Stimulated activated CD4-positive, alpha-beta T cell treated with anti-CD3 and anti-CD28 coated beads, Interleukin-15, amount 100 ng/mL, for 1 hour (primary cell): ENCODE measurements at places on chromosomes 12 and 14.

GRCh38 chr12:80763874-80764273 is 47.2 kb downstream of the MYF5 start:
- DNase-seq = no peak

DNA sequence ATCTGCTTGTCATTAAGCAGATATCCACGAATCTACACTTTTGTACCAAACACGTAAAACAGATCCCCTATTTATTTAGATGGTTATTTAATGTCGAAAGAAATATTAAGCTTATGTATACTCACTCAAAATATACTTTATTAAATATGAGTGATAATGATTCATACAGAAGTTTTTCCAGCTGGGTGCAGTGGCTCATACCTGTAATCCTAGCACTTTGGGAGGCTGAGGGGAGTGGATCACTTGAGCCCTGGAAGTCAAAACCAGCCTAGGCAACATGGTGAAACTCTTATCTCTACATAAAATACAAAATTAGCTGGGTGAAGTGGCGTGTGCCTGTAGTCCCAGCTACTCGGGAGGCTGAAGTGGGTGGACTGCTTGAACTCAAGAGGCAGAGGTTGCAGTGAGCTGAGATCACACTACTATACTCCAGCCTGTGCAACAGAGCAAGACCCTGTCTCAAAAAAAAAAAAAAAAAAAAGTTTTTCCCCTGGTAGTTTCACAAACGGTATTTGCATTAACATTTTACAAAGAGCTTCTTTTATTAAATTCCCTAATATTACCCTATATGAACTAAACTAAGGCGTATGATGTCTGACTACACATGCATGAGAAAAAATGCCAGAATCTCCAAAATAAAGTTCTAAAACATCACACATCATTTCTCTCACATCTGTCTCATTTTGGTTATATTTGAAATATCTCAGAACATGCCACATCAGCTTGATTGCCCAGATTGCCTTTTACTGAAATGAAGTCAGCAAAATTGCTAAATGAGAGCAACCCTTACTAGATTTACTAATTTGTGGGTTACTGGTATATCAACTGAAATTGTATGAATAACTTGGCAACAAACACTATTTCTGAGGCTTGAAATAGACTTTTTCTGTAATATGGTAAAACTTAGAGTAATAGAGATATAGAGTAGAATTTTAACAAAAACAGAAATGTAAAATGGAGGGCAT is 74.9 kb downstream of the PAWR start:
- DNase-seq = no peak

DNA sequence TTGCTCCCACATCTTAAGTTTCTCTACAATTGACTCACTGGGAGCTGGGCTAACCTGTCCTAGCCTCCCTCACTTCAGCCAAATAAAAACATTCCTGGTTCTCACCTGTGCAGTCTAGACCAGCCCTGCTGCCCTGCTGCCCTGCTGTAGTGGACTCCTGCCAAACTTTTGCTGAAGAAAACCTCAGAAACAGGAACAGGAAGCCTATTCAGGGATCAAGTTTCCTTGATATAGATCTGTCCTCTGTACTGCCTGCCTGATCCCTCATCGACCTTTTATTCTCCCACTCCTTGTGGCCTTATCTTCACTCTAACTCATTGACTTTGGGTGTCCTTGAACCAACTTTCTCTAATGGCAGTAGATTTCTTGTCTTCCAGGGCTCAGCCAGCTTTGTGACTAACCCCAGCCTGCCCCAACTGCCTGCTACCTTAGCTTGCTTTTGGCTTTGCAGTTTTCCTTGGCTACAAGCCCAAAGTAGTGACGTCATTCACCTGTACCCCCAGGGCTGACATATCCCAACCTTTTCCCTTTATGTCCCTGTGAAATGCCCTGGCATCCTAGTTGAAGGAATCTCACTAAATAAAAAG is 234.8 kb downstream of the DUSP6 start:
- no peak for DNase-seq

DNA sequence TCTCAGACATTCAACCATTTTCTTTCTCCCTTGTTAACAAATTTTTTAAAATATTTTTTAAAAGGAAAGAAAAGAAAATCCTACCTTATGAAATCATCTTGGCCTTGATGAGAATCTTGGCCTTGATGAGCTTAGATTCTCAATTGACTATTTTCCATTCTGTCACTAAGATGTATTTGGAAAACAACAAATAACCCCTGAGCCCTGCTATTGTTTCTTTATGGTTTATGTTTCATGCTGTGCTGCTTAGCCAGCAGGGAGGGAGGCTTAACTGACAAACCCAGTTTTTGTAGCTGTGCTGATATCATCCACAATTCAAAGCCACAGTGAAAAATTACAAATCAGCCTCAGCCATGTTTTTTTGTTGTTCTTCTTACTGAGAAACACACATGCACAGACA is 404.1 kb downstream of the RAD51B start:
- no peak for DNase-seq

DNA sequence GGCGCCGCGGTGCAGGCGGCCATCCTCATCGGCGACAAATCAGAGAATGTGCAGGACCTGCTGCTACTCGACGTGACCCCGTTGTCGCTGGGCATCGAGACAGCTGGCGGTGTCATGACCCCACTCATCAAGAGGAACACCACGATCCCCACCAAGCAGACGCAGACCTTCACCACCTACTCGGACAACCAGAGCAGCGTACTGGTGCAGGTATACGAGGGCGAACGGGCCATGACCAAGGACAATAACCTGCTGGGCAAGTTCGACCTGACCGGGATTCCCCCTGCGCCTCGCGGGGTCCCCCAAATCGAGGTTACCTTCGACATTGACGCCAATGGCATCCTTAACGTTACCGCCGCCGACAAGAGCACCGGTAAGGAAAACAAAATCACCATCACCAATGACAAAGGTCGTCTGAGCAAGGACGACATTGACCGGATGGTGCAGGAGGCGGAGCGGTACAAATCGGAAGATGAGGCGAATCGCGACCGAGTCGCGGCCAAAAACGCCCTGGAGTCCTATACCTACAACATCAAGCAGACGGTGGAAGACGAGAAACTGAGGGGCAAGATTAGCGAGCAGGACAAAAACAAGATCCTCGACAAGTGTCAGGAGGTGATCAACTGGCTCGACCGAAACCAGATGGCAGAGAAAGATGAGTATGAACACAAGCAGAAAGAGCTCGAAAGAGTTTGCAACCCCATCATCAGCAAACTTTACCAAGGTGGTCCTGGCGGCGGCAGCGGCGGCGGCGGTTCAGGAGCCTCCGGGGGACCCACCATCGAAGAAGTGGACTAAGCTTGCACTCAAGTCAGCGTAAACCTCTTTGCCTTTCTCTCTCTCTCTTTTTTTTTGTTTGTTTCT is 1.7 kb downstream of the HSPA2 start:
- no peak for DNase-seq

DNA sequence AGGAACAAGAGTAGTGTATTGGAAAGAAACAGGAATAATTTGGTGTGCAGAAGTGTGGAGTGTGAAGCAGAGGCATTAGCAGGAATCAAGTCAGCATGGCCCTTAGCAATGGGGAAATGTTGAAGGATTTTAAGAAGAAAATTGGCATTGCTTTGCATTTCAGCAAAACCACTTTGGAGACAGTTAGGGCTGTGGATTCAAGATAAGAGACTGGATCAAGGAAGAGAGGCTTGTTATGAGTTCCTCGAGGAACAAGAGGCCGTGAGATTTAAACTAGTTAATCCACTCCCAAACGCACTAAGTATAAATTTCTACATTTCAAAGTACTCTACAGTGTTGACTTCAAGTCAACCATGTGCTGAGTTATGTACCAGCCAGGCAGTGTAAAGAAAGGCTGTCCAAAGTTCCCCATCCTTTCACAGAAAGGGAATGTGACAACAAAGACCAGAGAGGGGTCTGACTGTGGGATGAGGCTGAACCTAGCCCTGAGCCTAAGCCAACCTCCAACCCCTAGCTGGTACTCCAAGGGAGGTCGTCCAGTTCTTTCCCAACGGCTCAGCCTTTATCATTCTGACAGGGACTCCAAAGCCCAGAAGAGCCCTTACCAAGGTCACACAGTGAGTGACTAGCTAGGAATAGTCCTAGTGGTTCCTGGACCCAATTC is 91.2 kb upstream of the BMP4 start:
- DNase-seq = no peak

- no peak for DNase-seq
Observed at GRCh38 chr14:100767003-100767787, 40.5 kb downstream of the DLK1 start.

DNA sequence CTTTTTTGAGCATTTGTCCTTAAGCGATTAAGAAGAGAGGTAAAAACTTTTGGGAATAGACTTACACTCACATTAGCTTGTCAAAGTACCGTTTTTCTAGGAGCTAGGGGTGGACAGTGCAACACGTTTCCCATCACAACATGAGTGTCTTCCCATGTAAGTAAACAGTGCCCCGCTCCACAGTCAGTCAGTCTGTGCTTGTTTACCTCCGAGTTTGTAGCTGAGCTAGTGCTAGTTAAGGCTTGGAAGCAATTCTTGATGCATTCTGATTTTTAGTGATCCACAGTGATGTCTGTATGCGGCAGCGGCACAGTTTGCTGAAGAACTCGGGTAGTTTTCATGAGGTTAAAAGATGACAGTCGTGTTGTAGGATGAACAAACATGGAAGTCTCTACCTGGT is 941 bp downstream of the ZDHHC17 start:
- no peak for DNase-seq

- DNase-seq = no peak
Observed at GRCh38 chr12:56014205-56014604, 6.6 kb upstream of the IKZF4 start.

DNA sequence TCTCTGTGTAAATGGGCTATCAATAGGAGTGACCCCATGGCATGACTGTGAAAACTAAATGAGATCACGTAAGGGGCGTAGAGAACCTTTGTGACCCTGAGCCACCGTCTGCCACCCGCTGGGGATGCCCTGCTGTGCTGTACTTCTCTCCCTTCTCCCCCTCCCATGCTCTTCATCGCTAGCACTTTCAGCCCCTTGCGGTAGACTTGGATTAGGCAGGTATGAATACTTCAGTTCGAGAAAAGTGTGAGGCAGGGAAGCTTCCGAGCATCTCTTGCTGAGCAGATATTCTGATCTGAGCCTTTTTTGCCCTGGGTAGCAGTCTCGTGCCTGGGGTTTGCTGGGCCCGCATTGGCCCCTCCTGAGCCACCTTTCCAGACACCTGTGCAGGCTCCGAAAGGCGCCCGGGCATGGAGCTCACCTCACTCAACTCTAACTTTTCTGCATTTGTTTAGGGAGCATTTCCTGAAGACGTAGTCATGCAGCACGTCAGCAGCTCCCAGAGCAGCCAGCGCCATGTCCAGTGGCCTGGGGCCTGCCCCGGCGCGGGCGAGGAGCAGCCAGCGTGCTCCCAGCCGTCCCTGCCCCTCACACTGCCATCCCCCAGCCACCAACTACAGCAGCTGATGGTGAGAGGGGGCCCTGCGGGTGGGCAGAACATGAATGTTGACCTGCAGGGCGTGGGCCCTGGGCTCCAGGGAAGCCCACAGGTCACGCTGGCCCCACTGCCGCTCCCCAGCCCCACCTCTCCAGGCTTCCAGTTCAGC is 40.4 kb downstream of the DDX51 start:
- no peak for DNase-seq

DNA sequence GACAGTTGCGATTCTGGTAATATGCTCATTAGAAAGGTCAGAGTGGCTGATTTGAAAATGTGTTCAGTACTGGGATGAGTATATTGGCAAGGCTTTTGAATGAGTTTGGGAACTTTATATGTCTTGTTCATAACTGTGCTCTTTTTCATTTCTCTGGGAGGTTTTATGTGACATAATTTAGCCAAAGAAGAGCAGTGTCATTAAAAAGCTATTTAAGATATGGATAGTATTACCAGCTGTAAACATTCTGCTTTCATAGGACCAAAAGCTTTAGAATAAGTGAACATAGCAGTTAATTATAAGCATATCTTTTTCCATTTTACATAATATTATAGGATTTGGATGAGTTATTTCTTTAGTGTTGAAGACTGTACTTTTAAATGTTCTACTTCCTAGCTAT is 260.4 kb downstream of the TTC6 start:
- DNase-seq = no peak

DNA sequence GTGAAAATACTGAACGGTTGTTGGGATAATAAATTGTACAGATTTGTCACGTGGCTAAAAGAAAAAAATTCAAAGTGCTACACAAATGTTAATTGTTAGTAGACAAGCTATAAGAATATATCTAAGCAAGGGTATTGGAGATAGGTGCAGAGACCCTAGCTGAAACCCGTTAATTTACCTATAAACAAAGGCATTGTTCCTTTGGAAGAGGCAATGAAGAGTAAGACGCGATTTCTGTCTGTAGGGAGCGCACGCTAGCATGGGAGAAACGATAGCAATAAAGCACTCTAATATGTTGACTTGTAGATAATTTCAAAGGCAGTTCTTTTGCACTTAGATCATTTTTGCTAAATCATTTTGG is 565 bp downstream of the CCDC77 start:
- no peak for DNase-seq

DNA sequence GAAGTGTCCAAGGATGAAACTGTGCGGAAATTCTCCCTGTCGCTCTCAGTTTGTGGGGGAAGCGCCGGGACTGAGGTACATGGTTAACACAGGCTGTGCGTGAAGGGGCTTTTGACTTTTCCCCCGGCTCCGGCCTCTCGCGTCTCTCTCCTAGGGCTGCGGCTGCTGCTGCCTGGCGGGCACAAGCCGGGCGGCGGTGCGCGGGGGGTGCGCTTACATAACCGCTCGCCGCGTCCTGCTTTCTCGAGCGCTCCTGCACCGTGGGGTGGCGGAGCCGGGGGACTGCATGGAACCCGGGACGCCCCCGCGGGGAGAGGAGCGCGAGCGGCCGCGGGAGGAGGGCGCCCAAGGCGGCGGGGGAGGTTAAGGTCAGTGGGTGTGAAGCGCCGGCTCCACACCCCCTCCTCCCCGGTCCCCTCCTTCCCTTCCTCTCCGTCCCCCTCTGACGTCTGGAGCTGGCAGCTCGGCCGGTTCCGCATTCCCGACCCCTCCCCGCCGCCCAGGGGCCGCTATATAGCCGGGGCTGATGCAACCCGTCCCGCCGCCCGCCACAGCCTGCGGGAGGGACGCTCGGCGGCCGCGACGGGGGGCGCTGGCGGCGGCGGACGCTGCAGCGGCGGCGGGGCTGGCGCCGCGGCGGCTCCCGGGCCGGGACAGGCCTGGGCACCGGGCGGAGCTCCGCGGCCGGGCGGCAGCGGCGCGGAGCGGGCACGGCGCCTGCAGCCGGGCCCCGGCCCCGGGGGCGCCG is at the start of gene JDP2:
TSS of gene JDP2 (plus strand) at position 541 of the 748 bp plus-strand sequence. CDS start 9,899 bp downstream, outside the sequence.
- peak; percentile 22 for DNase-seq

GRCh38 chr12:6280053-6280469 is 30.4 kb upstream of the PLEKHG6 start:
- DNase-seq = no peak

- no peak for DNase-seq
Observed at GRCh38 chr14:51726166-51726899, 74.6 kb downstream of the FRMD6 start.

GRCh38 chr14:92994131-92994676 is 71.3 kb downstream of the CHGA start:
- DNase-seq = no peak

- no peak for DNase-seq
Observed at GRCh38 chr12:115452751-115453281, 768.8 kb upstream of the TBX3 start.

DNA sequence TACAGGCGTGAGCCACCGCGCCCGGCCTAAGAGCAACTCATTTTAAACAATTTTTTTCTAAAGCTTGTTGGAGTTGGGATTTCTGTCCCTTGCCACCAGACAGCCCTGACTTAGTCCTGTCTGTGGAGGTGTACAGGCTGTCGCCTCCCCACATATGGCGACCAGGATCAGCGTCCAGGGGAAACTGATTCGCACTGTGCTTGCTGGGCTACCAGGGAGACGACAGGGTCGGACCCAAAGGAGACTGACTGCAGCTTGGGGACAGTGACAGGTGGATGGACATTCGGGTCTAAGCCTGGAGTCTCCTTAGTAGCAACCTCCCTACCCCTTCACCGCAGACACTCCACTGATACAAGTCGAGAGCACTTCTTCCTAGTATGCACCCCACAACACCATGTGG is 40.3 kb downstream of the TRAFD1 start:
- DNase-seq = no peak
